ENCODE measurements at places on chromosomes 2 and 18. TPM values are rescaled to one million over a fixed set of nuclear protein-coding genes. Genes with fewer than 3 reads are reported as not detected.

The CCDC74B gene
- 14.5 TPM for polyA plus RNA-seq

DNA sequence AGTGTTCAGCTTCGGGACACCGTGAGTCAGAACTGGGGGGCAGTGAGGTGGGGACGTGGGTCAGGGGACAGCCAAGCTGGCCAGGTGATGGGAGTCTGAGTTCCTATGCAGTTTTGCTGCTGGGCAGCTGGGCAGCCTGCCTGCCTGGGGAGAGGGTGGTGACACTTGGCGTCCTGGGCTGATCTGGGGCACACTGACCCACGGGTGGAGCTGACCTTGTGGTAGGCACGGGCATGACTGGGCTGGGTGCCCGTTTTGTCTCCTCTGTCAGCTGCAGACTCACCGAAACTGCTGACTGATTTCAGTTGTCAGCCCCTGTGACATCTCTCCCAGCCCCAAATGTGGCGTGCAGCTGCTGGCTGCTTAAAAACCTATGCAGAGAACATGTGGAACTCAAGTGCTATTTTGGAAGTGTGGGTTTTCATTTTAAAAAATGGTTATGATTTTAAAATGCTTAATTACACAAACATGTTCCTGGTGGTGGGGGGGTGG is 32.6 kb upstream of the E2F6 start:
- no peak overlapping the region for H3K4me3 ChIP-seq
- H3K27me3 ChIP-seq, result no peaks in the 10 kb centered on the region
- H3K27ac ChIP-seq, result no peak overlapping the region
- H3K4me1 ChIP-seq, result no peaks in the 10 kb centered on the region

DNA sequence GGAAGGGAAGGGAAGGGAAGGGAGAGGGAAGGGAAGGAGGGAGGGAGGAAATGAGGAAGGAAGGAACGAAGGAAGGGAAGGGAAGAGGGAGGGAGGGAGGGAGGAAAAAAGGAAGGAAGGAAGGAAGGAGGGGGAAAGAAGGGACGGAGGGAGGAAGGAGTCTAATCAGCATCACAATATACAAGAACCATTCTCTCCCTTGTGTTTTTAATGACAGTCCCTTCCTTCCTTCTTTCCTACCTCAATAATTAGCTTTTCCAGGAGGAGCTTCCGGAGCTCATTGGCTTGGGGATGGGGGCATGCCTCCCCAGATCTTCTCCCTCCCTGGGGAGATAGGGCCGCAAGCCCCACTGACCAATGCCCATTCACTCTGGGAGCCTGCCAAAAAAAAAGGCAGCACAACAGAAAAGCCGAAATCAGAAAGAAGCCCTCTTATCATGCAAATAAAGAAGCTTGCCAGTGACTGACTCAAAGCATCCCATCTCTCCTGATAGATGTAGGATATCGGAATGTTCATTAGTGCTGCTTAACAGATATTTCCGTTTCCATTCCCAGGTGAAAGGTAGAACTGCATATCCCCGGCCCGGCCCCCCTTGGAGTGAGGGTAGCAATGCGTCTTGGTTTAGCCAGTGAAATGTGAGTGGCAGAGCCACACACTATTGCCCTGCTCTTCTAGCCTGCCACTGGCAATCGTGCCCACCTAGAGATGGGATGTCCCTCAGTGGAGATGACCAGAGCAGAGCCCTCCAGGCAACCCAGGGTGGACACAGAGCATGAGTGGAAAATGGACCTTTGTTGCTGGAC is 17.8 kb upstream of the SMAD7 start:
- H3K4me1 ChIP-seq, result no peaks in the 10 kb centered on the region
- H3K27me3 ChIP-seq, result no peaks in the 10 kb centered on the region
- H3K27ac ChIP-seq, result no peak overlapping the region
- DNase-seq, result no peak
- no peaks in the 10 kb centered on the region for H3K36me3 ChIP-seq

GRCh38 chr2:236793023-236794011 is 223.7 kb downstream of the ACKR3 start:
- no peaks in the 10 kb centered on the region for H3K4me1 ChIP-seq
- H3K27me3 ChIP-seq, result peaks cover 19% of the 10 kb centered on the region
- H3K4me3 ChIP-seq, result no peak overlapping the region
- no peak overlapping the region for H3K27ac ChIP-seq

DNA sequence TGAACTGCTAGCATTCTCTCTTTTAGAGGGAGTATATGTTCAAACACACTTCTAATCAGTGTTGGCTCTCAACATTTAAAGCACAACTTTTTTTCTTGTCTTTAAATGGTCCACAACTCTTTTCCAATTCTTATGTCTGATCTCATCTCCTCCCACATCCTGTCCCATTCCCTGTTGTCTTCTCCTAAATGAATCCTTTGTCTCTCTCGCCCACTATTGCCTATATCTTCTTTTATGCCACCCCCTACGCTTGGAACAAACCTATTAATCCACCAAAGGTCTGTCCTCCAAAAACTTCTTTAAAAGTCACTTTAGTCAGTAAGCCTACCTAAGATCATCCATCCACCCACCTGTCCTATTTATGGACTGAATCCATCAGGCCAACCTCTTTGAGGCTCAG is 235.5 kb upstream of the SMAD7 start:
- no peak overlapping the region for H3K27ac ChIP-seq
- H3K27me3 ChIP-seq, result no peaks in the 10 kb centered on the region
- DNase-seq, result no peak
- H3K4me3 ChIP-seq, result no peak overlapping the region

Measured in SK-N-SH (cell line).